ENCODE measurements at places on chromosomes 1 and 21. TPM values are rescaled to one million over a fixed set of nuclear protein-coding genes. Genes with fewer than 3 reads are reported as not detected.

TMEM125 gene
- total RNA-seq = not detected

RNF186 gene
- not detected for total RNA-seq

DMAP1 gene
- 61.1 TPM for total RNA-seq

TMEM81 gene
- 2.5 TPM for total RNA-seq

HSD3B2 gene
- total RNA-seq = not detected

NID1 gene
- 0.92 TPM for total RNA-seq

CELA3B gene
- total RNA-seq = not detected

IFNLR1 gene
- total RNA-seq = 0.19 TPM

GIPC2 gene
- not detected for total RNA-seq

ALX3 gene
- total RNA-seq = not detected

LENEP gene
- total RNA-seq = not detected

GPR25 gene
- 2.7 TPM for total RNA-seq

CFAP126 gene
- not detected for total RNA-seq

MYBPH gene
- not detected for total RNA-seq

NLRP3 gene
- 34.1 TPM for total RNA-seq

KDF1 gene
- total RNA-seq = 0.20 TPM

LCE2C gene
- not detected for total RNA-seq

Measured in natural killer cell (primary cell).